Suppressor macrophage treated with lipopolysaccharide for 1 hour (primary cell): ENCODE measurements at places on chromosomes 11 and 22.

GRCh38 chr22:41505511-41506220, 36.7 kb downstream of the ACO2 start:
- no peak for DNase-seq

GRCh38 chr22:38881464-38881871, 9.5 kb upstream of the CBX6 start:
- peak; percentile 33 for DNase-seq

DNA sequence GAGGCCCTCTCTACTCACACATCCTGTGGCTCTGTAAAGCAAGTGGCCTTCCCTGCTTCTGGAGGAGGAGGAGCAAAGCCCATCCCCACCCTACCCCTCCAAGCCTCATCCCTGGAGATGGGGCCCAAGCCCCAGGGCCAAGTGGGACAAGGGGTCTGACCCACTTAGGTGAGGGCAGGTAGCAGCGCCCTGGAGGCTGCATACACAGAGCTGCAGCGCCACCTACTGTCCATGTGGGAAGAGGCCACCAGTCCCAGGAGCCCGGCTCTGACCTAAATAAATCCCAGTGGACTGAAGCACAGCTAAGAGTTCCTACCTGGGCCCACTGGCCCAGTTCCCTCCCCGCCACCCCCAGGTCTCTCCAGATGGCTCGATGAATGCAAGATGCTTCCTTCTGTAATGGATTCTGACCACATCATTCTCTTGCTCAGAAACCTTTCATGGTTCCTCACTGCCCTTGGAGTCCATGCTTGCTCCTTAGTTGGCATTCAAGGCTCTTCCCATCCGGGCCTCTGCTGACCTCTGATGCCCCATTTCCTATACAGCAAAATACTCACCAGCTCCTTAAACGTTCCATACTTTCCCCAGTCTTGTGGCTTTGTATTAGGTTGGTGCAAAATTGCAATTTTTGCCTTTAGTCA, 62.1 kb downstream of the THAP12 start:
- DNase-seq: peak; percentile 82

- no peak for DNase-seq
These were observed 51.3 kb downstream of the BCR start for GRCh38 chr22:23231471-23232093.

DNA sequence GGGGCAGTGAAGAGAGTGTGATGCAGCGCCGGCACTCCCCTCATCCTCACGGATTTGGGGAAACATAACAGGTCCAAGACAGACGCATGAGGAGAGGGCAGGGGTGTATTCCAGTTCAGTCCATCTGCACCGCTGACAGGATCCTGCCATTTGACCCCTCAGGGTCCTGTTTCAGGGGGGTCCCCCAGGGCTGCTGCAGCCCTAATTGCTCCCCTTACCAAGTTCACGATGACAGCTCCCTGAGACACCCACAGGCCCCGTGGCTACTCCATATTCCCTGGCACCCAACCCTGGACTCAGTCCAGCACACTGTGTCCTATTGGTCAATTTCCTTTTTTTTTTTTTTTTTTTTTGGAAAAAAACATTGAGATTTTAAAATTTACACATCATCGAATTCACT, 41.5 kb downstream of the SHANK2 start:
- no peak for DNase-seq

- DNase-seq: no peak
These were observed 9.0 kb downstream of the RAC2 start for GRCh38 chr22:37234736-37235711.

DNA sequence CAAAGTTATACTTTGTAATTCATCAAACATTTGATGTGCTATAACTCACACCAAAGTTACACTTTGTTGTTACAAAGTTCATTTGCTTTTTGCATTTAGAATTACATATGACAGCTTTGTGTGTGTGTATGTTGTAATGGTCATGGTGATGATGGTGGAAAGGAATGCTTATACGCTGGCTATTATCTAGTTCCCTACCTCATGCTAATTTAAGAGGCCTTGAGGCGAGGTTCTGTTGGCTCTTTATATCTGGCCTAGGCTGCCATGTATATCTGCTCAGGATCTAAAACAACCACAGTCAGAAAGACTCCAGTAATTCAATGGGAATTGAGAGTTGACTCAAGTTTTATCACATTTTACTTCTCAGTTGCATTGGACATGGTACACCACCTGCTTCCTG, 123.4 kb downstream of the SLC17A6 start:
- DNase-seq: no peak

DNA sequence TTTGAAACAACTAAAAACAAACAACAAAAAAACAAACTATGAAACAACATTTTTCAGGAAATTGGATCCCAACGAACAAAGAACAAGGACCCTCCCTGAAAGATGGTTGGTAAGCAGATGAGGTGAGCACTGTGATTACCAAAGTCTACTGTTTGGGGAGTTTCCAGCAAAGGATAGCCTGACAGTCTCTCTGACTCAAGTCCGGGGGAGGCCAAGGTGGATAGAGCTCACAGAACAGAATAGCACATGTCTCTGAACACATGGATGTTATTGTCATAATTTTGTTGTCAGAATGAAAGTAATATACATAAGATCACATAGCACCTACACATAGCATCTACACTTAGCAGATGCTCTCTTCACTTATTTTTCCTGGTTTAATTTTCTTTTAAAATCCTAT, 501.3 kb upstream of the TENM4 start:
- DNase-seq: no peak

- DNase-seq: peak; percentile 10
These were observed 387.5 kb upstream of the NARS2 start for GRCh38 chr11:78961937-78962701.

- DNase-seq: no peak
These were observed 17.0 kb upstream of the MMP12 start for GRCh38 chr11:102891736-102892135.

DNA sequence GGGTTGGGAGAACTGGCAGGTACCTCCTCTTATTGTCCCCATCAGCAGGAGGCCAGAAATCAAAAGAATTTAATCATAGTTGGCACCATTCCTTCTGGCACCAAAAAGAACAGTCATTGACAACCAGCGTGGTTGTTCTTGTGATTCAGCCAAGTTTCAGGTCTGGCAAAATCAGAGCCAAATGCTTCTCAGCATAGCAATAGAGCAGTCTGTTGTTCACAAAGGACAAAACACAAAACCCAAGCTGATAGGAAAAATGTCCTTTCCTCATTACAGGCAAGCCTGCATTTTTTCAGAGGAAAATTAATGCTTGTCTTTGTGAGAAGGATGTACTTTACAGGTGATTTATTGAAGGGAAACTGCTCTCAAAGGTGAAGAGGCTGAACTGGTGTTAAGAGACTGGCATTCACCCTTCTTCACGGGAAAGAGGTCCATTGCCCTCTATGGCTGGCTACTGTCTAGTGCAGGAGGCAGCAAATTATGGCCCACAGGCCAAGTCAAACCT, 241.8 kb upstream of the ARHGAP42 start:
- DNase-seq: no peak

GRCh38 chr11:130916910-130917309, 631 bp upstream of the SNX19 start:
- no peak for DNase-seq

- DNase-seq: no peak
These were observed 13.8 kb upstream of the DDB2 start for GRCh38 chr11:47201015-47201414.

GRCh38 chr22:29816539-29816938, 21.5 kb downstream of the ASCC2 start:
- DNase-seq: no peak
